Activated CD8-positive, alpha-beta memory T cell treated with anti-CD3 and anti-CD28 coated beads, Interleukin-2, amount 50 U/mL, for 48 hours (primary cell): ENCODE measurements at places on chromosomes 5 and 9.
A peak's percentile ranks its signal among the peaks of the same experiment; 100 is the strongest.

- DNase-seq = no peak
Measured at GRCh38 chr5:94691291-94691690, 72.8 kb downstream of the SLF1 start.

DNA sequence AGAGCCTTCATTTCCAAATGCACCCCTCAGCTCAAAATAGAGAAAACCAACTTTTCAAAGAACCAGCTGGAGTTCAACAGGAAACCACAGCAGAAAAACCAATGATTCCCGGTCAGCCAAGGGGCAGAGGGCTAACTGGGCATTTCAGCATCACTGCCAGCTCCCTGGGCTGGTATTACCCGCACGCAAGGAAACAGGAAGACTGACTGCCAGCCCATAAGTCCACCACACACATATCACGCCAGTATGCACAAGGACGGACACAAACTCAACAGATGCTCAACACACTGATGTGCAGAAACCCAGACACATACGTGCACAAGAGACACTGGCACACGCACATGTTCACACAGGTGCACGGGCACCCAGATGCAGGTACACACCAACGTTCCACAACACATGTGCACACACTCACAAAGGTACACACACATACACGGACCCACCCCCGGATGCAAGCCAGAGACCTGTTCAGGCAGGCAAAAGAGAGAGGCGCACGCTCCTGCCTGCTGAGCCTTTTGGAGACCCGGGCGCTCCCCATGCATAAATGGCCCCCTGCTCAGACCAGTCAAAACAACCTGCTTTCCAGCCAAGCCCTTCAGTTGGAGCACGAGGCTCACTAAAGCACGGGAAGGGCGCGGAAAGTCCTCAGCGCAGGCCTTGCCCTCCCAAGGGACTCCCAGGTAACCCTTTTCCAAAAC, 2.1 kb downstream of the ADAMTS2 start:
- no peak for DNase-seq

DNA sequence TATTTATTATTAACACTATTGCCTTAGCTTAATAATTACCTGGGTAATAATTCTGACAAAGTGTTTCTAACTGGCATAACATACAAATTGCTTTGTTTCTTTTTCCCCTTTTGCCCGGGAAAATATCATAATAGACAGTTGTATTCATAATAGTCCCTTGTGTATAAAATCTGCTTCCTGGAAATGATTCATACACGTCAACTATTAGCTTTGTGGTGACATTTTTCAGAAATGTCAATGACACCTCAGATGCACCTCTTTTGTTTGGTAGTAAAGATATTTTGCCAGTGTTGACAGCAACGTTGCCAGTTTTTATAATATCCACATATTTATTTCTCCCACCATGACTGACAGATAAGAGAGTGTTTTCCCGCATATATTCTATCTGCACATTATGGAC, 73.0 kb downstream of the RASEF start:
- no peak for DNase-seq

- DNase-seq = no peak
Measured at GRCh38 chr5:15533129-15533893, 33.3 kb downstream of the FBXL7 start.

DNA sequence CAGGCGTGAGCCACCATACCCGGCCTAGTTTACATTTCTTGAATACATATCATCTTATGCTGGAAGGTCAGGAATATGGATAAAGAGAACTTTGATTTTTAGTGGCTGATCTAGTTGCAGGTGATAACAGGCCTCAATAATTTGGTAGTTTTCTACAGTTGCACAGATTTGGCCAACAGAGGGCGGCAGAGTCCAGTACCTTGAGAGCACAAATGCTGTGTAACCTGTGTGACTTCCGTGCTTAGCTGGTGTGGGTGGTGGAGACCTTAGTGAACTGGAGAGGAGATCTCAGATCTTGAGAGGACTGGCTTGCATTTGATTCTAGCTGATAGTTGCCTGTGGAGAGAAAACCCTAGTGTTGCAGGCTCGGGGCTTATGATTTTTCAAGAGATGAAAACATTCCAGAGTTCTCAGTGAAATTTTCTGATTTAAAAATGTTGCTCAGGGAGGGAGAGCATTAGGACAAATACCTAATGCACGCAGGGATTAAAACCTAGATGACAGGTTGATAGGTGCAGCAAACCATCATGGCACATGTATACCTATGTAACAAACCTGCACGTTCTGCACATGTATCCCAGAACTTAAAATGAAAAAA, 17.4 kb upstream of the GPR151 start:
- DNase-seq = peak; percentile 85

DNA sequence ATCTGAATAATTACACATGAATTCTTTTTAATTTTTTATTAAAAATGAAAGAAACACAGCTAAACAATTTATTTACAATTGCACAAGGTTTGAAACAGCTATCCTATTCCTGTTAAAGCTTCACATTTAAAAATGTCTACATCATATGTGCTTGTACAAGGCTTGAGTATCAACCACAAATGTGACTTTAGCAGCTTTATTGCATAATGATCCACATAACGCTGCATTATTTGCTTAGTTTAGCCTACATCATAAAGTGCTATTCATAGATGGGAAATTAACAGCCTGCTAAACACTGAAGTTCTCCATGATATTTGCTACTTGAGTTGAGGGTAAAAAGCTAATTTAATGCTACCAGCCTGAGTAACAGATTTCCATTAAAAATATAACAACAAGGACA, 45.0 kb downstream of the TRIM36 start:
- no peak for DNase-seq

DNA sequence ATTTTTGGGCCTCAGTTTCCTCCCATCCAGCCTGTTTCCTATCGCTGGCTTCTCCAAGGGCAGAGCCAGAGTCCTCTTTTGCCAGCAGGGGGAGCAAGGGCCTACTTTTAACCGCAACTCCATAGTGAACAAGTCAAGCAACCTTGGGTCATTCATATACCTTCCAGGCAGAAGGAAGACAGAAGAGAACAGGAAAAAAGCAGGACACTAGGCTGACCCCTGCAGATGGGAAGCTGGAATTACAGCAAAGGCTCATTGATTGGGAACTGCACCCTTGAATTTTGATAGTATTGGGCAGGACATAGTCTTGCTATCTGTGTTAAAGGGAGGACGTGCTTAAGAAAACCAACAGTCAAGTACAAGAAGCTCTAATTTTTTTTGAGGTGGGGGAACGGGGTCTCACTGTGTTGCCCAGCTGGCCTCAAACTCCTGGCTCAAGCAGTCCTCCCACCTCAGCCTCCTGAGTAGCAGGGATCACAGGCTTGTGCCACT, 30.1 kb downstream of the QRFP start:
- peak; percentile 68 for DNase-seq

GRCh38 chr9:124639637-124640036, 131.5 kb downstream of the NR6A1 start:
- no peak for DNase-seq

DNA sequence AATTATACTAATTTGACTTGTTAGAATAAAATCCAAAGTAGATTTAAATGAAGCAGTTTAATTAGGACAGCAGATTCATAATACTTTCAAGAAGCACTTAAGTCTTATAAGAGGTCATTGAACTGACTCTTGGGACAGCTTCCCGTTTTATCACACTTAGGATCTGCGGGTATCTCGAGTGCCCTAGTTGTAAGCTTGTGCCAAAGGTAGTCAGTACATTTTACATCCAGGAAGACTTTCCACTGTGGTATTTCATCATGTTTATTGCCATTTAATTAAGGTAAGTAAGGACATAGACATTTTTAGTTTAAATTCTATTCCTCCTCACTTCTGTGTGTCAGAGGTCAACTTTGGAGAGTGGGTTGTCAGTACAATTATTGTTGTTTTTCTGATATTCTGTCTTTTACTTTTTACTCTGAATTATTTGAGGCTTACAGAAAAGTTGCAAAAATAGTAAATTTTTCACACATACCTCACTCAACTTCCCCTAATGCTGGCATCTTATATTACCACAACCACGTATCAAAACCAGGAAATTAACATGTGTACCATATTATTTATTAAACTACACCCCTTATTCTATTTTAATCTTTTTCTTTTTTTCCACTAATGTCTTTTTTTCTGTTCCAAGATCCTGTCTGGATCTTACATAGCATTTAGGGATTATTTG, 7.5 kb upstream of the ZNF367 start:
- DNase-seq = no peak

DNA sequence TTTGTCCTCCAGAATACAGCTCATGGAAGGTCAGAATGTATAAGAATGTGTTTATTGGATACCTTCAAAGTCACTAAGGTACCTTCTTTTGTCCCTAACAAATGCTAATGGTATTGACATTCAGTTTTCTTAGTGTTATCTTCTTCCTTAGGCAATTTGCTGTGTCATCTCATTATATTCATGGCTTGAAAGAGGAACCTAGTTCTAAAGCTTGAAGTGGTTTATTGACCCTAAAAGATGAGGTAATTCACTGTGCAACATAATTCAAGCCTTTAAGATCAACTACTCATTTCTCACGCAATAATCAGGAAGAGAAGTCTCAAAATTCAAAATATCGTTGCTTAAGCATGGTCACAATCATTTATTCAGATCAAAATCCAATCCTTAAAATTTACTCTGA, 342.7 kb upstream of the RIOK2 start:
- DNase-seq = no peak

DNA sequence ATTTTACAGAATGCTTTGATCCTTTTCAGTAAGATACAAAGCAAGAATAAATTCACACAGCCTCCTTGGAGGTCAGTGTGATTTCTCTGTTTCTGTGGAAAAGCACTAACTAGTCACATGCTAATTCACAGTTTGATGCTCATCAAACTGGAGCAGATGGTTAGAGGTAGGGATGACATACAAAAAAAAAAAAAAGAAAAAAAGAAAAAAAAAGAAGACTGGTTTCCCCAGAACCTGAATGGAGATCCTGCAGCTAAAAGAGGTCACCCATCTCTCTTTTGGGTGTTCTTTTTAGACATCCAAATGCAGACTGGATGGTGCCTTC, 123.7 kb upstream of the ANKRD55 start:
- no peak for DNase-seq

GRCh38 chr9:124473310-124473709, 23.1 kb downstream of the ADGRD2 start:
- no peak for DNase-seq

GRCh38 chr5:157951673-157952373, 92.9 kb upstream of the CLINT1 start:
- no peak for DNase-seq

DNA sequence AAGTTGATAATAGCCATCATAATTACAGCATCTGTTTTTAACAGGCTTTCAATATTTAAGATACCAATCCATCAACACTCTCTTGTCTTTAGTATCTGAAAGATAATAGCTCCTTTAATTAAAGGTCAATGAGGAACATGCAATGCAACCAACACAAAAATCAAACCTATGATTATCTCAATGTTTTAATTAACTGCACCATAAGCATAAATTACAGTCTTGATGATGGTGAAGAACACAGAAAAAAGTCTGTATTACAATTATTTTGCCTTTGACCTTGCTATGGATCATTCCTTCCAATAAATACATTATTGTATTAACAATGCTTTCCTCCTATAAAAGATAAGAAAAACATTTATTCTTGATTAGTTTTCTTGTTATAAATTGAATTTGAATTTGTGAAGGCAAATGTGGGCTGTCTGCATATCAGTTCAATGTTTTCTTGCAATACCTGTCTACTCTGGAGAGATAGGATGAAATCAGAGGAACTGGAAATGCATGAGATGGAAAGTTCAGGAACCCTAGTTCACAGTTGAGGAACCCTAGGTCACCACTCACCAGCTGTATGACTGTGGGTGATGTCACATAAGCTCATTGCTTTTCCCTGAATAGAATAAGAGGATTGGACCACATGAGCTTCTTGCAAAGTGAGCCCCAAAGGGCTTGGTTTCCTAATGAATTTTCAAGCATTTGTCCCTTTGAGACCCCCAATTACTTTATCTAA, 58.5 kb upstream of the ANXA1 start:
- DNase-seq = no peak

- DNase-seq = no peak
Measured at GRCh38 chr5:13843175-13843846, 101.2 kb downstream of the DNAH5 start.

DNA sequence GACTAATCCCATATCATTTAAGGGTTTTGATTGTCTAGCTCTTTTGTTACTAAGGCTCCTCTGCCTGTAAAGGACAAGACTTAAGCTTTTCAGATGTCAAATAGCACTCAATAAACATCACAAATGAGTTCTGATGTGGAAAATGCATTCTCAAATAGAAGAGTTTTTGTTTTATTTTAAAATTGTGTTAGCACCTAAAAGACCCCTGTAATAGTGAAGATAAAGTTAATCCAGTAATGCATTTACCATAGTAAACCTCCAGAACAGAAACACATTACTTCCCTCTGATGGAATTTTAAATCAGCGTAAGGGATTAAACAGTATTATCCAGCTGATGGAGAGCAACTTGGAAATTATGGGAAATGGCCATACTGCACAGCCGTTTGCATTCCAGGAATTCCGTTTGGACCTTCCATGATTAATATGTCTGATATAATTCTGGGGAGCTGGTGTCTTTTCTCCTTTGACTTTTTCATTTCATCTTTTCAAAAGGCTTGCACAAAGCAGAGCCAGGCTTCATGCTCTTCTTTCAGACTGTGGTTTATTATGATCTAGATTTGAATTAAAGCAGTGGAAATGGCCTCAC, 105.6 kb downstream of the PPP2R2B start:
- DNase-seq = no peak

GRCh38 chr5:153780876-153781705, 257.6 kb downstream of the FAM114A2 start:
- DNase-seq = no peak

DNA sequence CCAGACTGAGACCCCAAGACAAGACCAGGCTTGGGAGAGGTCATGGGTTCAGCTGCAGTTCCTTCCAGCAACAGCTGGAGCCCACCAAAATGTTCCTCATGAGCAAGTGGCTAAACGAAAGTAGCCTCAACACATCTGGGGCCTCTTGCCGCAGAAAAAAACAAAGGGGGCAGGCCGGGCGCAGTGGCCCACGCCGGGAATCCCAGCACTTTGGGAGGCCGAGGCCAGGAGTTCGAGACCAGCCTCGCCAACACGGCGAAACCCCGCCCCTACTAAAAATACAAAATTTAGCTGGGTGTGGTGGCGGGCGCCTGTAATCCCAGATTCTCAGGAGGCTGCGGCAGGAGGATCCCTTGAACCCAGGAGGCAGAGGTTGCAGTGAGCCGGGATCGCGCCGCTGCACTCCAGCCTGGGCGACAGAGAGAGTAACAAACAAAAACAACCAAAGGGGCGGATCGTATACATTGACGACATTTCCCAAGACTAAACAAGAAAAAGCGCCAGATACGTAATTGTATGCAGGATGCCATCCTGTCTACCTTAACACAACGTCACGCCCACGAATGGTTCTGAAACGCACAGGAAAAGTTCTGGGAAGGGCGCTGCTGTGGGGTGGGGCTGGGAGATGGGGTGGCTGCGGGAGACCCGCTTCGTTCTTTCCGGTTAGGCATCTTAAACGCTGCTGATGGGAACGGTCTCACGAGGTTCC, 1.7 kb downstream of the INPP5E start:
- DNase-seq = no peak
